ENCODE measurements at places on chromosomes 13 and 19.

- DNase-seq = no peak
These were observed 167.7 kb downstream of the DACH1 start for GRCh38 chr13:71699342-71699741.

- DNase-seq = no peak
These were observed 19.6 kb downstream of the CCDC8 start for GRCh38 chr19:46393456-46394401.

DNA sequence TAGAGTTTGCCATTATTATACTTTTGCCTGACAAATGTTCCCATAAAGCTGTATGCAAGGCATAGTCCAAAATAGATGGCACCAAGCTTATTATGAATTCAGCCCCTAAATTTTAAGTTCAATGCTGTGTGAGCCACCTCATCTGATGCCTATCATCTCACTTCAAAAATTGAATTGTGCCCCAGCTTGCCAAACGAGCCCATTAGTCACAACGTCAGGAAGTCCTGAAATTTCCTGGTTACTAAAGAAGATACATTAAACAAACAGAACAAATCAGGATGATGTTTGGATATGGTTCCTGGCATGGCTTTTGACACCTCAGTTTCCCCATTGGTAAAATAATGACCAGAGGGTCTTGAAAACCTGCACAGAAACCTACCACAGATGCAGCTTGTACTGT, 147.5 kb upstream of the SOX21 start:
- DNase-seq = no peak

- no peak for DNase-seq
These were observed 145.2 kb downstream of the DIAPH3 start for GRCh38 chr13:60018536-60018935.

GRCh38 chr13:79404361-79404760, 1.7 kb downstream of the RBM26 start:
- no peak for DNase-seq

GRCh38 chr13:30477346-30478195, 11.8 kb upstream of the HMGB1 start:
- no peak for DNase-seq

- no peak for DNase-seq
These were observed 22.6 kb downstream of the RASL11A start for GRCh38 chr13:27293076-27293691.

DNA sequence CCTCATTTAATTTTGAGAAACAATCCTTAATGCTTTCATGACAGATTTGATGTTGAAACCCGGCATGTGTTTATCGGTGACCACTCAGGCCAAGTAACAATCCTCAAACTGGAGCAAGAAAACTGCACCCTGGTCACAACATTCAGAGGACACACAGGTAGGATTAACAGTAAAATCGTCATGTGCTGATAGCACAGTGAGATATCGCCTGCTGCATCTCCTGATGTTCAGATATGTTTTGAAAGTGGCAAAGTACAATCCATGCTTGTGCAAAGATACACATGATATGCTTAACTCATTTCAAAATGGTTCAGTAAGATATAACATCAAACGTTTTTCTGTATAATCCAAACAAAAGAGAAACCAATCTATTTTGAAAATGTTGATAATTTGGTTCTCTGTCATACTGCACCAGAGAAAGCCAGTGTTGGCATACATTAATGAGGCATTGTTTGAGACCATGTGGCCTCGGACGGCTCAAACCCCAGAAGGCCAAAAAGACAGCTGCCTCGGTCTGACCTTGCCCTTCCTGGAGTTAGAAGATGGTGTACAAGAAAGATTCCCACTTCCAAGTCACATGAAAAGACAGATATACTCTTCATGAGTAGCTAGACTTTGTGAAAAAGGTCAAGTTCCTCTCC, 76.2 kb downstream of the DHRS12 start:
- DNase-seq = no peak

GRCh38 chr13:35964863-35965180, 166.4 kb downstream of the DCLK1 start:
- no peak for DNase-seq

DNA sequence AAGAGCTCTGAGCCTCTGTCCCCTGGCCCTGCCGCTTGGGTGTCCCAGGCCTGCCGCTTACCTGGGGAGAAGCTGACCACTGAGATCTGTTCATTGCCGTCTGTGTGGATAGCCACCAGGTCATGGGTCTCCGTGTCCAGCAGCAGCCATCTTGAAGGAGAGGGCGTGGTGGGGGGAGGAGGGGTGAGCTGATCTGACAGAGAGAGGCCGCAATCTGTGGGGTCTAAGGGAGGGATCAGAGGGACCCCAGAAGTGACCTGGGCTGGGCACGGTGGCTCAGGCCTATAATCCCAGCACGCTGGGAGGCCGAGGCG, 14.6 kb upstream of the GPR4 start:
- DNase-seq = no peak

- DNase-seq = no peak
These were observed 182.9 kb downstream of the SLITRK6 start for GRCh38 chr13:85616275-85616674.

DNA sequence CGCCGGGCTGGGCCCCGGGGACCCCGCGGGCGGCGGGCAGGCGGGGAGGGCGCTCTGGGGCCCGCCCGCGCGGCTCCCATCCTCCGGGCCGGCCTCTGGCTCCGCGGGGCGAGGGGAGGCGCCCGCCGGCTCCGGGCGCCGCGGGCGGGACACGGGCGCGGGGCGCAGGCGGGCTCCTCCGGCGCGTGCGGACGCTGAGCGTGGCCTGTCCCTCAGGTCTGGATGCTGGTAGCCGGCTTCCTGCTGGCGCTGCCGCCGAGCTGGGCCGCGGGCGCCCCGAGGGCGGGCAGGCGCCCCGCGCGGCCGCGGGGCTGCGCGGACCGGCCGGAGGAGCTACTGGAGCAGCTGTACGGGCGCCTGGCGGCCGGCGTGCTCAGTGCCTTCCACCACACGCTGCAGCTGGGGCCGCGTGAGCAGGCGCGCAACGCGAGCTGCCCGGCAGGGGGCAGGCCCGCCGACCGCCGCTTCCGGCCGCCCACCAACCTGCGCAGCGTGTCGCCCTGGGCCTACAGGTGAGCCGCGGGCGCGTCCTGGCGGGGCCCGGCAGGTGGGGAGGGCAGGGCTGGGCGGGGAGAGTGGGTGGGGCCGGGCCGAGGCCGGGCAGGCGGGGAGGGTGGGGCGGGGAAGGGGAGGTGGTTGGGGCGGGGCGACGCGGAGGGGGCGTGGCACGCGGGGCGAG, 420 bp downstream of the IL17D start:
- DNase-seq = peak; percentile 63

- DNase-seq = peak; percentile 48
These were observed 14.5 kb upstream of the SIGLEC14 start for GRCh38 chr19:51660975-51661600.

- no peak for DNase-seq
These were observed 41.3 kb upstream of the INTS6 start for GRCh38 chr13:51494156-51494555.

- DNase-seq = peak; percentile 34
These were observed 629.7 kb downstream of the LIG4 start for GRCh38 chr13:107585469-107586180.

Data from NCI-H2171 treated with DMSO at 0.1 percent for 48 hours (cell line).